LNCaP clone FGC (cell line): ENCODE measurements at places on chromosomes 3 and 15.

- DNase-seq, result no peak
Measured at GRCh38 chr3:140703496-140703895, 25.6 kb downstream of the TRIM42 start.

GRCh38 chr3:184553385-184553784 lies 8.2 kb upstream of the EPHB3 start:
- DNase-seq, result no peak

DNA sequence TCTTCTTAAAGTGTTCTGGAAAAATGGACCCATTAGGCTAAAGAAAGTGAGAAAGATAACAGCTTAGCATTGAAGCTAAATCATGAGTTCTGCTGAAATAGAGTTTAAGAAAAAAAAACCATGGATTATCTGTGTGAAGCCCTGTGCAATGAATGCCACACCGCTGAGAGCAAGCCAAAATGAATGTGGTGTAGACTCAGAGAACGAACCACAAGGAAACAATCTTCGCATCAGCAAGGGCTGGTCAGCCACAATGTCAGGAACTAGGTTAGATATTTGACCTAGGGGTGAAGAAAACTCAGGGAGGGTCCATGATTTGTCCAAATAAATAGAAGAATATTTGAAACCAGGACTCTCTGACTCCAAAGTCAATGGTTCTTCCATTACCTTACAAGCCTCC lies 91.4 kb upstream of the MEX3B start:
- no peak for DNase-seq

- DNase-seq, result peak; percentile 40
Measured at GRCh38 chr3:197298945-197299854, 788 bp upstream of the DLG1 start.

DNA sequence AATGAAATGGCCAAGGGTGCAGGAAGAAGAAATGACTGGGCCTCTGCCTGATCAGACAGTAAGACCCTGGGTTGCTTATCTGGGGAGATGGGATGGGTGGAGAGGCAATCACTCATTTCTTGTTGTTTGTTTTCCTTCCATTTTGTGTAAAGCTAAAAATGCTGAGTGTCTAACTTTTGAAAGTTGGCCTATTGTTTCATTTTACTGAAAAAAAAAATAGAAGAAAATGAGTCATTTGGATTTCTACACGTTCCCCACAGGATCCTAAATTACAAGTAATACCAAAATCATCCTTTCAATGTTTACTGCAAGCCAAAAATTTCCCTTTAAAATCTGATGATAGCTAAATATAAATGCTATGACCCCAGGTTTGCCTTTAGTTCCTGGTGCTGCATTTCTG lies 30.6 kb downstream of the PTX3 start:
- DNase-seq, result no peak

- no peak for DNase-seq
Measured at GRCh38 chr3:170508839-170509238, 77.0 kb downstream of the SLC7A14 start.

GRCh38 chr3:50611464-50612233 lies at the start of gene CISH:
CISH (minus strand) TSS chr3:50611774; CDS start chr3:50611650, 124 bp downstream.
- peak; percentile 56 for DNase-seq
